ENCODE measurements at places on chromosomes 2 and 18.

GRCh38 chr2:11652553-11652952 lies 17.4 kb downstream of the NTSR2 start:
- DNase-seq, result no peak

GRCh38 chr2:216690456-216690852 lies 4.9 kb downstream of the IGFBP5 start:
- DNase-seq, result no peak

DNA sequence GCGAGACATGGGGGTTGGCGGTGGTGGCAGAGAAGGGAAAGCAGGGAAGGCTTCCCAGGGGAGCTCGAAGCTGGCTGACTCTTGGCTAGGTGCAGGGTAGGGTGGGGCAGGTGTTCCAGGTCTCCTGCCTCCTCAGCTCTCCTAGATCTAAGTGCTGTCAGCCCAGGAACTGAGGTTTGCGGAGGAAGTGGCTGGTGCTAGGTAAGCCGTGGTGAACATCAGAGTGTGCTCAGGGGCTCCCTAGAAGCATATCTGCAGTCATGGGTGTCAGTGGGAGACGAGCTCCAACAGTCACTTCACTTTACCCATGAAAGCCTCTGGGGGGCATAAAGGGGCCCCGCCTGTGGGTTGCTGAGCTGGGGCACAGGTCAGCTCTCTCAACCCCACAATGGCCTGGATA lies 34.1 kb downstream of the ARHGEF4 start:
- no peak for DNase-seq

GRCh38 chr2:60359569-60359968 lies 193.9 kb downstream of the BCL11A start:
- no peak for DNase-seq

GRCh38 chr2:56170504-56170903 lies 13.3 kb upstream of the CCDC85A start:
- DNase-seq, result no peak

- DNase-seq, result no peak
These were observed 482.7 kb upstream of the SETBP1 start for GRCh38 chr18:44197832-44198611.

DNA sequence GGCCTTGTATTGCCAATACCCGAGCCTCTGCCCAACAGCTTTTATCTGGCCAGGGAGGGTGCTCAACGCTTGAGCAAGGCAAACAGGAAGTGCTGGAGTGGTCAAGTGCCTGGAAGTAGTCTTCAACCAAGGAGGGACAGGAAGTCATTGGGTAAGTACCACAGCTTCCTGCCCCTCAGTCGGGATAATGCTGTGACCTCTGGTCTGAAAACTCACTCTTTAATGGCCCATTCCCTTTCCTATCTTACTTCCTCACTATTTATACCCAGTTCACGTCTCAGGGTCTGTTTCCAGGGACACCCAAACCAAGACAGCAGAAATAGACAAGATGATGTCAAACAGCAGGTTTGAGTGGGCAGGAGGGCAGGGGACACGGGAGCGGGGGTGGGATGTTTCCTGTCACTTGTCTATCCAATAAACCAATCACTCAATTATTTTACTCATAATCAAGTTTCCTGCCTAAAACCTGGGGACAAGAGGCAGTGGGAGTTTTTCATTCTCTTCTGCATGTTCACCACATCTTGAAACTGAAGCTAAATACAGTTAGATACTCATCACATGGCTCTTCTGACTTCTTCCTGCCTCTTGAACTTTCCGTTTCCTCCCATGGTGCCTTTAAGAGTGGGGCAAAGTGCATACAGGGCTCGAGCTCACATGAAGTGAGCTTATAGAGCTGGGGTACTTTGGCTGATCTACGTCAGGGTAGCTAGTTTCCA lies 68.9 kb upstream of the CAB39 start:
- peak; percentile 47 for DNase-seq

GRCh38 chr2:139864821-139865302 lies 1084.7 kb upstream of the NXPH2 start:
- DNase-seq, result no peak

GRCh38 chr2:71423817-71424420 lies 29.4 kb upstream of the DYSF start:
- DNase-seq, result no peak

- DNase-seq, result no peak
These were observed 253.6 kb downstream of the PRKCE start for GRCh38 chr2:45904946-45905631.

DNA sequence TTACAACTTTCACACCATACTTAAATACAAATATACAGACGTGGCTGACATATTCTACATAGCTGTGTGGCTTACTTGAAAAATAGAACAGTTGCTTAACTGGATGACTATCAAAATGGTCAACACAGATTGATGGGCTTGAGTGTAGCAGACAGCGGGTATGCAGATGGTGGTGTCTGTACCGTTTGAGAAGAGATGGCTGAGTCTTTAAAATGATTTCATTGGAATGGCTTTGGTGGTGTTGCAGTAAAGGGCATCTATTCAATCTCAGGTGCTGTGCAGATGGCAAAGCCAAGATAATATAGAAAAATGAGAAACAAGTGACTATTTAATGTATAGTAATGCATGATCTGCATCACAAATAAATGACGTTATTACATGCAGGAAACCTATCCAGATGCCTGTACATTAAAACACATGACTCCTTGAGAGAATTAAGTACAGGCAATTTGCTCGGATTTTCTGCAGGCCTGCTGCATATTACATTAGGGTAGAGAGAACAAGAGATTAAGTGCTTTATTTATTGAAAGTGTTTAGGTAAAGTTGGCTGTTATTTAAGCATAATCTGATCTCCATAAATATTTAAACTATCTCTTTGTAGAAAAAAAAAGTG lies 68.5 kb downstream of the AGPS start:
- DNase-seq, result no peak

- DNase-seq, result no peak
These were observed 197.5 kb downstream of the PIEZO2 start for GRCh38 chr18:10951631-10952544.

- DNase-seq, result no peak
These were observed 49.1 kb upstream of the ID2 start for GRCh38 chr2:8632755-8633154.

- no peak for DNase-seq
These were observed 230.1 kb downstream of the AGAP1 start for GRCh38 chr2:235723811-235724465.

DNA sequence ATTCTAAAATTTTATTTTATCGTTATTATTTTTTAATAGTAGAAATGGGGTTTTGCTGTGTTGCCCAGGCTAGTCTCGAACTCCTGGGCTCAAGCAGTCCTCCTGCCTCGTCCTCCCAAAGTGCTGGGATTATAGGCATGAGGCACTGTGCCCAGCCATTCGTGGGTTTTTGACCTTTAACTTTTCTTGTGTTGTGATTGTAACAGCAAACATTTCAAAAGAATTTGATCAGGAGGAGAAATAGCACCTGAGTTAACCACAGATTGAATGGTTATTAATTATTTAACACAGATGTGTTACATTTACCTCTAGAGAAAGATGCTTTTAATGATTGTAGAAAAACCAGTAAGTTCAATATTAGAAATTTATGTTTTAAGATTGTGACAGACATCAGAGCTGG lies 132.0 kb downstream of the HAUS1 start:
- no peak for DNase-seq

DNA sequence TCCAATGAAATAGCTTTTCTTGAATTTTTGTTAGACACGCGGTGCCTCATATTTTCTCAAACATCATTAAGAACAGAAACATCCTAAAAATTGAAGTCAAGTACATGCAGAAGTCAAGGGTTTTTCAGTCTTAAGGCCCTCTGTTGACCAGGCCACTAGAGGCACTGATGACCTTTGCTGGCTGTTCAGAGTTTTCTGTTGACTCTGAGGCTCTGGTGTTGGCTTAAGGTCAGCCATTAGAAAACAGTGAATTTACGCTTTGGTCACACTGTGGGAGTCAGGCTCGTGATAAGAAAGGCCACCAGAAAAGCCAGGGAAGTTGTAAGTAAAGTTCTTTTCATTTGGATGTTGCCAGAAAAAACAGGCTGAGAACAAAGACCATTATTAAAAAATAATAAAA lies 5.8 kb upstream of the UPP2 start:
- no peak for DNase-seq

DNA sequence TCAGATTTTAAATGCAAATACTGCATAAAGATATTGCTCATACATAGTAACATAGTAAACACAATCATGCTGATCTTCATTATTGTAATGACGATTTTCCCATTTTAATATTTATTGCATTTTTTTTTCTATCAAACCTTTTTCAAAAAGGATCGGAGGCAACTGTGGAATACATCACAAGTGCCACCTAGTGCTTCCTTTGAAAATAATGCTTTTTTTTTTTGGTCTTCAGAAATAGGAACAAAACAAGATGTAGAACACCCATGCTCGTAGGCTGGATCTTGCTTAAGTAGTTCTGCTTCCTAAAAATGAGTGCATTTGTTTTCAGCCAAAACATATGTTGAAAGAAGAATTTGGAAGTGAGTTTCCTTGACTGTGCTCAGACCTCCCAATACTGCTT lies 35.7 kb upstream of the GPR155 start:
- no peak for DNase-seq

- DNase-seq, result no peak
These were observed 20.5 kb upstream of the ITSN2 start for GRCh38 chr2:24380820-24381219.

DNA sequence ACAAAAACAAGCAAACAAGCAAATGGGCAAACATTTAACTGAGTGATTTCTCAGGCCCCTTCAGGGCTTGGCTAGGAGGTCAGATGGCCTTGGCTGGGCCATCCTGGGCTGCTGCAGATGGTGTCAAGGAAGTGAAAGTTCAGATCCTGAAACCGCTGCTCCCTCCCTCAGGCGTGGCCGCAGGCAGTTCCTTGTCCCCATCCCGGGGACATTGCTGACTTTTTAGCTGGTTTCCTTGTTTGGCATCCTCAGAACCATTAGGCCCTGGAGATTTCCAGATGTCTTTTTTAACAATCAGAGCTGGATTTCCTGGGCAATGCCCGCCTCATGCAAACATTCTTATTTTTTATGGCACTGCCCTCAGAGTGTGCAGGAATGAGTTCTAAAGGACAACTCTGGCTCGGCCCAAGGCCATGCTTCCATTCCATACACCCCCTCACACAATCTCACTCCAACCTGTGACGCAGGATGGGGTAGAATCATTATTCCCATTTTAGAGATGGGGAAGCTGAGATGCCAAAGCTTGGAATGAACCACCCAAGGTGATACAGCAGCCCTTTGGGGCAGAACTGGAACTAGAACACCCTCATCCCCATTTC lies 86.1 kb upstream of the ZCCHC2 start:
- DNase-seq, result no peak

- no peak for DNase-seq
These were observed 20.7 kb upstream of the DNAH6 start for GRCh38 chr2:84495539-84496146.

GRCh38 chr18:8348051-8348720 lies 261.1 kb upstream of the RAB12 start:
- no peak for DNase-seq

DNA sequence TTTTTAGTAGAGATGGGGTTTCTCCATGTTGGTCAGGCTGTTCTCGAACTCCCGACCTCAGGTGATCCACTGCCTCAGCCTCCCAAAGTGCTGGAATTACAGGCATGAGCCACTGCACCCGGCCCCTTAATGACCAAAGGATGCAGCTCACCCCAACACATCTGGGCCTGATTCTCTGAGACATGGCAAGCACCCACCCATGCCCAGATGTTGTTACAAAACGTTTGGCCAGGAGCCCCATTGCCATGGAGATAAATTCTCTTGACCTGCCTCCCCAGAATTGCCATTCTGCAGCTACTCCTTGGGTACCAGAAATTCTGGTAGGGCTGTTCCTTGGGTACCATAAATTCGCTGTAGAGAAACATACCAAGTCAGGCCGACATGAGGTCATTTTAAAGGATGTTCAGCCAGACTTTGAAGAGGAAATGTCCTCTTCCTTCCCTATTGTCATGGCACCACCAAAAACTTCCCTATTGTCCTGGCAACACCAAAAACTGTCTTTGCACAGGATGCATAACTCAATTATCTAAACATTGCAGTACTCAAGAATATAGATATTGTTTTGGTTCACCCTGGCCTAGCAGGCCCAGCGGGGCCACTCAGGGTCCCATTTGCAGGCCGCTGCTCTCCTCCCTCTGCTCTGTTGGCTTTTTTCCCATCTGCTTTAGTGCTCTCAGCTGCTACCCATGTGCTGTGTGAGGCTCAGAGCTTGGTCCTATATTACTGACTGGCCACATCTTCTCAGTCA lies 160.9 kb upstream of the TTC39C start:
- DNase-seq, result no peak

- DNase-seq, result peak; percentile 25
These were observed 96.2 kb upstream of the SNTG2 start for GRCh38 chr2:854460-854859.

DNA sequence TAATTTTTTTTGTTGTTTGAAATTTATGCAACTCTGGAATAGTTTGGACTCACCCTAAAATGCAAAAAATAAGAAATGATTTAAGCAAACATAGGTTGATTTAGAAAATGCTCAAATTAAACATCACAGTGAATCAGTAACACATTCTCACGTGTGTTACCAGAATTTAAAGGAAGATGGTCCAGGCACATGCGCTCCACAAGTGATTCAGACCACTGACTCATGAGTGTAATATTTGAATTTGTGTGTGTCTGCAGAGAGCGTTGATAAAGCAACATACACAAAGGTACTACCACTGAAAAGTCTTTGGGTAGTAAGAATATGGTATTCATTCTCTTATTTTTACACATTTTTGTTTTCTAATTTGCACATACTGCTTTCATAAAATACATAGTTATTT lies 7.9 kb downstream of the SS18 start:
- DNase-seq, result no peak

GRCh38 chr2:124437811-124438210 lies 412.7 kb downstream of the CNTNAP5 start:
- no peak for DNase-seq

DNA sequence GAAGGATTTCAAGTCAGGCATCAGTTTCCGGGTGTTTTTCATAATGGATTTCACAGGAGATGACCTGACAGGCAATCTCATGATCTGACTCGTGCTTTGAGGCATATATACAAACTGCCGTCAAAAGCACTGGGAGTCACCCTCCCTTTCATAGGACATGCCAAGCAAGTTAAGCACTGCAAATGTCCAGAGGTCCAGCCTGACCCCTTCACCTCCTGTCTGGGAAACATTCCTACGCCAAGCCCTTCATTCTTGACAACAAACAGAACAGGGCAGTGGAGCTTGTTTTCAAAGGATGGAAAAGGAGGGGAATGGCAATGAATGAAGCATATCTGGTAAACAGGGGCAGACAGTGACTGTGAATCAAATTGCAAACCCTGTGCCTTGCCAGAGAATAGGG lies 963.6 kb downstream of the BCL11A start:
- no peak for DNase-seq

- no peak for DNase-seq
These were observed 861.1 kb downstream of the CPS1 start for GRCh38 chr2:211417544-211417943.

DNA sequence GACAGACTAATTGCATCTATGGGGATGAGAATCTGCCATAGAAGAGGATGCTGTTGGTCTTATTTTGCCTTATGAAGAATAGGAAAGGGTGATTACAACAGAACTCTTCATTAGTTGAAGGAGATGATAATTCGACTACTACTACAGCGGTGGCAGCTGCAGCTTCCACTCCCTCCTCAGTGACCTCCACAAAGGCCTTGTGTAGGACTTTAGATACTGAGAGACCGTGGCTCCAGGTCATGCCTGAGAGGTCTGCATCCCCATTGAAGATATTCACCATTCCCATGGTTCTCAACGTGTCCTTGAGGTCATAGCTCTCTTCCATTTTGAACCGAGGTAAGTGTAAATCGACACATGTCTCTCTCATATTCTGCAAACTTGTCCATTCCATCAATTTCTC lies 6.4 kb downstream of the SERPINB4 start:
- no peak for DNase-seq

GRCh38 chr2:239376351-239376750 lies 24.5 kb downstream of the HDAC4 start:
- no peak for DNase-seq

Data from stimulated activated CD8-positive, alpha-beta memory T cell treated with anti-CD3 and anti-CD28 coated beads, Interleukin-4, amount 100 ng/mL, for 24 hours (primary cell).